Activated naive CD4-positive, alpha-beta T cell (primary cell): ENCODE measurements at places on chromosomes 3 and 15.

DNA sequence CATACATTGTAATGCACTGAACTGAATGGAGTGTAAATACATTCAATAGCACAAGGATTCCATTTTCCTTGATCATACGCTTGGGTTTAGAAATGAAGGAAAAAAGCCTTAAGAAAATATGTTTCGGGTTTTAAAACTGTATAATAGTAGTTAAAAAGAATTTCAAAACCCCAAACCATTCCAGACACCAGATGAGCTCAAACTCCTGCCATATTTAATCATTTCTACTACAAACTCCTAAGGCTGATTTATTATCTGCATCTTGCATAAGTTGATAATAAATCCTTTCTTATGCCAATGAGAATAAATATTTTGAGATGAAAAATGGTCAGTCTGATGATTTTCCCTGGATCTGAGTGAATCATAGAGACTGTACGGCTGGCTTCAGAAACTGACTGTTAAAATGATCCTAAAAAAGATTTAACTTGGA, 51.0 kb downstream of the NR1D2 start:
- no peak for DNase-seq

DNA sequence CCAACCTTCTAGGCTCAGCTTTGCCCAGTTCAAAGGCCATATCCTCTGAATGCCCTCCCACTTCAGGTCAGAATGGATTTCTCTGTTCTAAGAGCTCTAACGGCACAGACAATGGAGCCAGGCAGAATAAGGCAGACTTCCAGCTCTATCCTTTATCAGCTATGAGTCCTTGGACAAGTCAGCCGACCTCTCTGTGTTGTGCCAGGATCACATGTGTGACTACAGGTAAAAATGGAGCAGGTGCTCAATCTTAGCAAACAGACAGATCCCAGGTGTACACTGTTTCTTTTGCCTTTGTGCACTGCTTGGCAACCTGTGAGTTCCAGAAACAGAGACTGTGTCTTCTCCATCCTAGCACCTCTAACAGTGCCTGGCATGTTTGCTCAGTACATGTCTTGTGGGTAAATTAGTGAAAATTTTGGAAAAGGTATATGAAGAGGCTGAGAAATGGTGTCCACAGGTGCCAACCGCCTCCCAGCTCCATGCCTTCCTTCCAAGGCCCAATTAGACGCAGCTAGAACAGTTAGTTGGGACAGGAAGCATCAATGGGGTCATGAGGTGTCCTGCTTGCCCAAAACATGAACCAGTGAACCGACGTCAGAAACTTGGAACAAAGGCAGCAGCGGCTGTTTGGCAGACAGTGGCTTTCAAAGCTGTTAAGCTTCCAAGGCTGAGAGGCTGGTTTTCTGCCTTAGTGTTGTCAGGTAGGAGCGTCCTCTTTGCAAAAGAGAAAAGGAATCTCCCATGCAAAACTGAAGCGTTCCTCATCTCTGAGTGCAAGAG, 28.7 kb downstream of the TLE3 start:
- no peak for DNase-seq

GRCh38 chr3:45057557-45057956, 31.5 kb downstream of the CLEC3B start:
- DNase-seq, result no peak

DNA sequence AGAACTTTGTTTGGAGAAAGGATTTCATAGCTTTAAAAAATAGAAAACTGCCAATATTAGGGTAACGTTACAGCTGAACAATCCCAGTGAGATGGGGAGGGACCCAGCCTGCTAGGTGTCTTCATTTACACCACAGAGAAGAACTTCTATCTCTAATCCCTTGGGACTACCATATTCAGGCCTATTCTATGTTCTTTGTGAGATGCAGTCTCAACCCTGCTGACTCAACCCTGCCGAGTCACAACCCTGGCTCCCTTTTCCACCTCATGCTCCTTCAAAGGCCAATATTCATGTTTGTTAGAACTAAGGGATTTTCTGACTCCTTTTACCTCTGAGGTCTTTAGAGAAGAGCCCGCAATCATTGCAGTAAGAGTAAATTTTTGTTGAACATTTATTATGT, 350.5 kb downstream of the EPHB1 start:
- no peak for DNase-seq

DNA sequence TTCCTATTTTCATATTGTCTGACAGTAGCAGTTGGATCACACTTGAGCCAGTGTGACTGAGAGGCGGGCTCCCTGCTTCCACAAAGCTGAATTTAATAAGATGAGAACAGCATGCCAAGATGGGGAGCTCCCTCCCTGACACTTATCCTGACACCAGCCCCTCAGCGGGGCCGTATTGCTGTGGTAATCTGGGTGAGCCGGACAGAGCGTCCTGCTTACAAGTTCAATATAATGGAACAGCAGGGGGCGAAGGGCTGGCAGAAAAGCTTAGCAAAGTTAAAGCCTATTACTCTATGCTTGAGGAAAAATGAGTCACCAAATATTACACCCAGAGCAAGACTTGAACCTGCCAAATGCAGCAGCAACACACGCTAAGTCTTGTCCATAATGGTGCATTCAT, 163.8 kb upstream of the CMC1 start:
- no peak for DNase-seq

GRCh38 chr15:95298729-95299128, 1031.8 kb upstream of the NR2F2 start:
- no peak for DNase-seq

DNA sequence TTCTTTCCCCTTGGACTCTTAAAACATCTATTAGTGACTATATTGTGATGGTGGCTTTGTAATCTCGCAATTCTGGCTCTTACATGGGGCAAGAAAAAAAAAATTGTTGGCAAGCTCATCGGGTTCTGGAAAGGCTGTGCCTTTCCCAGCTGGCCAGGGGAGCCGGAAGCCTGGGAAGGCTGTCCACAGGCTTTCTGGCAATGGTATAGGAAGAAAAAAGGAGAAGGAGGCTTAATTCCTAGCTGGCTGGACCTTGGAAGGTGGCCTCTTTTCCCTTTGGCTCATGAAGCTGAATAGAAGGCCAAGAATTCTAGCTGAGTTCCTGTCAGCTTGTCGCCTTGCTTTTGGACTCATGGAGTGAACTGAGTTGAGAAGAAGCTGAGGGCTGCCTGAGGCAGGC, 243.5 kb upstream of the SEMA6D start:
- DNase-seq, result no peak

- no peak for DNase-seq
Measured at GRCh38 chr3:172680684-172681083, 30.2 kb downstream of the NCEH1 start.

DNA sequence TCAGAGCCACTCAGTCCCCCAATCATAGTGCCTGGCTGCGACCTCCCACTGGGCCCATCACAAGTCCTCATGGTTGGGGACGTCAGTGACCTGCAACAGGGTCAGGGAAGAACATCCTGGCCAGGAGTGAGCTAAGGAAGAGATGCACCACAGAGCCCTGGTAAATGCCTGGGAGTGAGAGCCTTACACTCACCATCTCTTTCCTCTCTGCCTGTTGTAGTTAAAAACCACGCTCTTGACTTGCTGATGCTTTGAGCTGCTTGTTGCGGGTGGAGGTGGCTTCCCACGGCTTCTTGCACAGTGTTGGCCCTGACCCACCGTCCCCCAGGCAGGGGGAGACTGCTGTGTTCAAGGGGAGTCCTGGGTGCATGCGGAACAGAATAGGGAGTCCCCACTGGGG, 91.1 kb upstream of the RGMA start:
- no peak for DNase-seq

DNA sequence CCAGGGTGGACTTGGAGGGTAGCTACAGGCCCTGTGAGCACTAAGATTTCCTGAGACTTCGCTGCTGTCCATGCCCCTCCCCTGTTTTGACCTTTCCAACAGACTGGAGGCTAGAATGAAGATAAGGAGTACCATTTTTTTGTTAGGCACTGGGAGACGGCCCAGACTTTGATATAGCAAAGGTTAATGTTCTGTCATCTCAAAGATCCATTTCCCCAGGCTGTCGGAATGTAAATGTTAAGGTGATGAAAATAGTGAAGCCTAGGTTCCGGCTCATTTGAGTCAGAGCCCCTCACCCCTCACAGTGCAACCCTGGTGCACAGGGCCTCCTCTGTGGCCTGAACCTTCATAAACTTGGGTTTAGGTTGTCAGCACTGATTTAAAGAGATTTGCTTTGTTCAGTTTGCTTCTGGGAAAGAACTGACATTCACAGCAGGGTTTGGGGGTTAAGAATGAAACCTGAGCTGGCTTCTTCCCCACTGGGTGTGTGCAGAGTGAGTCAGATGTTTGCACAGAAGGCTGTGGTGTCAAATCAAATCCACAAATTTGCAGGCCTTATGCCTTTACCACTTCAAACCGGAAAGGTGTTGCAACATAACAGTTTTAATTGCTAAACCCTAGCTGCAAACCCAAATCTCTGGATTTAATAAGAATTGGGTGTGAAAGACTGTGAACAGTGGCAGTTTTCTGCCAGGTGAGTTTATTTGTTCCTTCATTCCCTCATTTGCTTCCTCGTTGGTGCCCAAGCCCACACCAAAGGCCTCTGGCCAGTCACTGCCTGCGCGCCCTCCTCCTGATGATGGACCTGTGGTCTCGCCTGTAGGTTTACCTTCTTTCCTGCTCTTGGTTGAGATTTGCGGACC, 20.6 kb upstream of the KCTD6 start:
- DNase-seq, result no peak

- DNase-seq, result no peak
Measured at GRCh38 chr3:128453501-128454309, 13.0 kb downstream of the DNAJB8 start.

GRCh38 chr3:99549957-99550603, 88.3 kb upstream of the COL8A1 start:
- DNase-seq, result no peak

GRCh38 chr3:19149368-19149767, 1.1 kb downstream of the KCNH8 start:
- no peak for DNase-seq

- DNase-seq, result no peak
Measured at GRCh38 chr3:57078635-57079473, 18.4 kb downstream of the SPATA12 start.

GRCh38 chr3:78285032-78285728, 1245.3 kb downstream of the ROBO2 start:
- no peak for DNase-seq

- DNase-seq, result no peak
Measured at GRCh38 chr15:99104788-99105513, at the start of gene SYNM. Gene SYNM (plus strand): TSS chr15:99105080. CDS start chr15:99105200, 120 bp downstream.

GRCh38 chr15:51374131-51374530, 32.7 kb downstream of the GLDN start:
- DNase-seq, result no peak
